NCI-H82 (cell line): ENCODE measurements at places on chromosomes 4 and X.

DNA sequence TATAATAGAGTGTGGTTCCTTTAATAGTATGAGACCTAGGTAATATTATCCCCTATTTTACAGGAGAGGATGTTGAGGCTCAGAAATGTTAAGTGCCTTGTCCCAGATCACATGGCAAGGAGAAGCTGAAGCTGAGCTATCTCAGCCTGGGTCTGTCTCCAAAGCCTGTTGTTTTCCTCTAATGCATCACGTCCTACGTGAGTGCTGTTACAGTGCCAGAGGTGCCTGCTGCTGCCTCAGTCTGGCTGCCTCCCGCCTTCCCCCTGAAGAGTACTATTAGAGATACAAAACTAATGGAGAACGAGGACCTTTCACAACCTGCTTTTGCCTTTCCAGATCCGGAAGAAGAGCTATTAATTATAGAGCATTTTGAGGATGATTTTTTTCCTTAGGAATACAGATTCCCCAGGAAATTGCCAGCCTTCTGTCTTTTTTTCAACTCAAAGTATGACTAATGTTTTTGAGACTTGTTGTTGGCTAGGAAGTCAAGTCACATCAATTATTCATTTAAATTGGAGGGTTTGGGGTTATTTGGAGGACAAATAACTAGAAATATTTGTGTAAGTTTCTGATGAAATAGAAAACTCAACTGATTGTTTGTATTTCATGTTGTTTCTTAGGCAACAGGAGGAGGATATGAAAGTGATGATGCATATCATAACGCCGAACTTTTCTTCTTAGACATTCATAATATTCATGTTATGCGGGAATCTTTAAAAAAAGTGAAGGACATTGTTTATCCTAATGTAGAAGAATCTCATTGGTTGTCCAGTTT lies 43.9 kb upstream of the MTMR1 start:
- no peak for DNase-seq

DNA sequence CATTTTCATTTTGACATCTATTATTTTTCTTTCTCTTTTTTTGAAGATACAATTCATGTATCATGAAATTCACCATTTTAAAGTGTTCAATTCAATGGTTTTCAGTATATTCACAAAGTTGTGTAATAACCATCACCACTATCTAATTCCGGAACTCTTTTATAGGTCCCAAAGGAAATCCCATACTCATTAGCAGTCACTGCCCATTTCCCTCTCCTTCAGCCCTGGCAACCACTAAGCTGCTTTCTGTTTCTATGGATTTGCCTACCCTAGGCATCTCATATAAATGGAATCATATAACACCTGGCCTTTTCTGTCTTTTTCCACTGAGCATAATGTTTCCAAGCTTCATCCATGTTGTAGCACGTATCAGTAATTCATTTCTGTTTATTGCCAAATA lies 3.2 kb upstream of the FGF2 start:
- peak; percentile 44 for DNase-seq

DNA sequence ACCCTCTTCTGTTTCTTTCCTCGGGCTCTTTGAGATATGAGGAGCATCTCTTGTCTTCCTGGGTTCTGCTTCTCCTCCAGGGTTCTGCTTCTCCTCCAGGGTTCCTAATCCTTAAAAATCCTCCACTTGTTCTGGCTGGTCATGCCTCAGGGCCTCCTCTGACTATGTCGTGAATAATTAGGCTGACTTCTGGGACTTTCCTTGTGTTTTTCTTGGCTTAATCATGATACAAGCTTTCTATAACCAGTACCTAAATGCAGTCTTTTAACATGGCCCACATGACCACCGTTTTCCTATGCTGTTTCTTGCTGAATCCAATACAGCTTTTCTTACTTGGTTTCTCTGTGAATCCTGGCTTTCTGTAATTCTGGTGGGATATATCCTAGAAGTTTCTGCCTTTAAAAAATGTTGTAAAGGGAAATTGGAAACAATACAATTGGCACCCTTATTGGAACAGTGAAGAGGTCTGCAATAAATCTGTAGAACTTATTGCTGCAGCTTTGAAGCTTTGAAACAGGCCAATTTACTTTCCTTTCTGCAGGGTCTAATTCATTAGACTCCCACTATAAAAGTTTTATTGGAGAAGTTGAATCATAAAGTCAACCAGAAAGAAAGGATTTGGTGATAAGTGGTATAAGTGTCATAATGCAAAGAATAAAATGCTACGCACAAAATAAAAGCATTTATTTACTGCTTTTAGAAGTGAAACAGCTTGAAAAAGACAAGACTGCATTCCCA lies 213.1 kb downstream of the UGT8 start:
- no peak for DNase-seq

DNA sequence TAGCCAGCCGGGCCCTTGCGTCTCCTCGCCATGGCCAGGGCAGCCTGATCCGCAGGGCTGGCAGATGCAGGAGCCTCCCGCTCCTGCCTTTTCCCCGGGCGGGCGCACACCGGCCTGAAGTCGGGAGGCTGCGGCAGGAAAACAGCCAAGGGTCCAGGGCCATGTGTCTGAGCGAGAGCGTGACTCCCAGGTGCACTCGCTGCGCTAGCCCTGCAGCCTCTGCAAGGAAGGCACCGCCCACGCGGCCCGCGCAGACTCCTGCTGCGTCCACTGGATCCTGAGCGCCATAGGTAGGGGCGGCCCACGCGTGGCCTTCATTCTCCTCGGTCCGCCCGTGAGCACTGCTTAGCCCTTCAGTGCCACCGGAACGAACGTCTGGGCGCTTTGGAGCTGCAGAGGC lies 379.9 kb downstream of the TRAM1L1 start:
- no peak for DNase-seq

DNA sequence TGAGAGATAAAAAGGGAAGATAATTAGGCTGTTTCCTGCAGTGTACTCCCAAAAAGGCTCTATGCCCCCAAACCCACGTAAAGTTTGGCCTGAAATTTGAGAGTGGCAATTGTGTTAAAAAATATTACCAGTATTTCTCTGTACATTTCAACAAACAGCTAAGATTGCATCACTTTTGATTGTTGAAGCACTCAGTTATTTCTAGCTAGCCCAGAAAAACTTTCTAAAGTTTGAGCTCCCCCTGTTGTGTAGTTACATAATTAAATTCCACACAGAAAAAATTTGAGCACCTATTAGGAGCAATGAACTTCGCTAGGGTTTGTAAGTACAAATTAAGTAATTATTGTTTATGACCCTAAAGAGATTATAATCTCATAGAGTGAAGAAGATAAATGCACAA lies 109.4 kb downstream of the DLG3 start:
- DNase-seq = peak; percentile 20

GRCh38 chr4:156816360-156816755 lies 155.2 kb downstream of the PDGFC start:
- DNase-seq = no peak

- no peak for DNase-seq
Measured at GRCh38 chrX:96703816-96704215, 19.2 kb downstream of the DIAPH2 start.

DNA sequence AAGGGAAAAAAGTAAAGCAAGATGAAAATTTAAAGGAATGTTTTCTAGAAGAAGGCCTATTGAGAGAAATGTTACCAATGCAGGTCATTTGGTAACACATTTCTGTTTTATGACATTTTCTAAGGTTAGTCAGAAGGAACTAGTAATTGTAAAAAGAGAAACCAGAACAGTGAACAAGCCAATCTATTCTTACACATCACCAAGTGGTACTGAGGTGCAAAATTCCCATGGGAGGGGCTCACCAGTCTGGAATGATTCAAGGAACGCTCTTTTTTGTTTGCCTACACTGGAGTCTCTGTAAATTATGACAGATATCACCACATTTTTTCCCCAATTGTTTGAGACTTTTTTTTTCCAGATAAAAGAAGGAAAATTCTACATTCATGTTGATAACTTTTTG lies 404.7 kb upstream of the CNKSR2 start:
- DNase-seq = no peak

DNA sequence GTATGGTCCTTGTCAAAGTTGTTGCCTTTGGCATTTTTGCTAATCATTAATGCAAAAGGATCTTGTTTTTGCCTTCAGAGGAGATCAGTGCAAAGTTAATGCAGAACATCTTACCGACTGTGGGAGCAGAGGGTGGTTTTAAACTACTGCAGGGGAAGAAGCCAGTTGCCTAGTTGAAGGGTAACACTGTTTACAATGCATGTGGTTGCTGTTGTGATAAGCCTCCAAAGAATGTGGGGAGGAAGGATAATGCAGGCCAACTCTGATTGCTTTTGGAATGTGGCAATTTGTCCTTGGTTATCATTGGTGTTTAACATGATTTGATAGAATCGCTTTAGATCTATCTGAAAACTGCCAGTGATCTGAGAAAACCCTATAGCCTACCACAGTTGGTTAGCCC lies 204.3 kb upstream of the TLL1 start:
- no peak for DNase-seq

DNA sequence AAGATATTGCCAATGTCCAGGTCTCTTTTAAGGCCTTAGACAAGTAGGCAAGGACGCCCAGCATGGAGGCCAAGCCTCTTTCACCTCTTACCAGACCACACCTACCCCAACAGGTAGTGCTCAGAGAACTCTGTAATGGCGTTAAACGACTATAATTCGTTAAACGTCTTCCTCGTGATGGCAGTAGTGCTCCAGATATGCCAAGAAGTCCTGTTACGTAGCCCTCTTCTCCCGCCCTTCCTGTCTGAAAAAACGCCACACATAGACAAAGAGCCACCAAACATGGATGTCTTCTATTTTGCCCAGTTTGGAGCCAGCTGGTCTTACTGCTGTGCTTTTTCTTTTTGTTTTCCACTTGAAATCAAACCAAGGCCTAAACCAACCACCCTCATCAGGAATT lies 190.7 kb downstream of the OR13H1 start:
- no peak for DNase-seq

DNA sequence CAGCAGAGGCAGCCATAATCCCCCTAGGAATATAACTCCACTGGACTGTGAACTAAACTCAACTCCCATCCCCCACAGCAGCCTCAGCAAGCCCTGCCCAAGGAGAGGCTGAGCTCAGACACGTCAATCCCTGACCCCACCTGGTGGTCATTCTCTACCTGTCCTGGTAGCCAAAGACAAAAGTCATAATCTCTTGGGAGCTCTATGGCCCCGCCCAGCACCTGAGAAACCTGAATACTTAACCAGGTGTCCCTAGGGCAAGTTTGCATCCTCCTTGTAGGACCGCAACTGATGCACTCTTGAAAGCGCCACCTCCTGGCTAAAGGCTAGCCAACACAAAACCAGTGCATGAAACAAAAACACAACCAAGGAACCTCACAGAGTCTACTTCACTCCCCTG lies 18.4 kb downstream of the CT47B1 start:
- peak; percentile 15 for DNase-seq

- no peak for DNase-seq
Measured at GRCh38 chr4:14920759-14921320, 81.4 kb upstream of the CPEB2 start.

GRCh38 chrX:21735768-21736127 lies 22.2 kb downstream of the SMPX start:
- DNase-seq = no peak

DNA sequence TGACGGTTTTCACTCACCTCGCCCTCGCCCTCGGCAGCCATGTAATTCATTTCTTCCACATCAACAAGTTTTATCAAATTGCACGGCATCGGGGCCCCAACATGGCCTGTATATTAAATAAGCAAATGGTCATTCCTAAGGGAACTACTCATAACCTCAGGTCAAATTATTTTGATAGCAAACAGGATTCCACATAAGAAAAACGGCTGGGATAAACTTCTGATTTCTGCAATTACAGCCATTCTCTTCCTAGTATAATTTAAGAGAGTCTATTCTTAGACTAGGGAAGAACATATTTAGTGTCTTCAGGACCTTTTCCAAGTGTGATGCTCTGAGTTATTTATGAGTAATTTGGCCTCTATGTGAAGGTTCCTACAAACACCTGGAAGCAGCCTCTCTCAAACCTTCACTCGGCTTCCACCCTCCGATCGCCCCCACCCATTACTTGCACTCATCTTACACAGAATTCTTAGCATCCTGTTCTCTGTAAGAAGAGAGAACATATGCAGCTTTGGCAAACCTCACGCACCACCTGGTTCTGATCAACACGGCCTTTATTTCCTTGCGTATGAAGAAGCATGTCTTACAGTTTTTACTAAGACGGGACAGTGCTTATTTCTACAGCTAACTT lies 29.4 kb upstream of the CENPU start:
- DNase-seq = no peak

- peak; percentile 70 for DNase-seq
Measured at GRCh38 chr4:161320377-161320776, 843.4 kb downstream of the FSTL5 start.

DNA sequence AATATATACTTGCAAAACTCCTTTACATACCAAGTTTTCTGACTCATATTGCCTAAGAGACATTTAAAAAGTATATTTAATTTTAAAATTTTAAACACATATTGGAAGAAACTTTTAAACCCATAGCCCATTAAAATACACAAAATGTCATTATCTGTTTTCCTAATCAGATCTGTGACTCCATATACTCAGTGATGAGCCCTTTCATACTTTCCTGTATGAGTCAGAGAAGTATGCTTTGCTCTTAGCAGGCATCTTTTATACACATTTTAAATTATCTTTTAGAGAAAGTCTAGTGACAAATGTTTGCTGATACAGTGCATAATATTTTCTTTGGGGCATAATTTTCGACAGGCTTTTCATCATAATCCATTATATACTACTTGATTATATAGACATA lies 26.4 kb downstream of the SPIN3 start:
- DNase-seq = no peak

DNA sequence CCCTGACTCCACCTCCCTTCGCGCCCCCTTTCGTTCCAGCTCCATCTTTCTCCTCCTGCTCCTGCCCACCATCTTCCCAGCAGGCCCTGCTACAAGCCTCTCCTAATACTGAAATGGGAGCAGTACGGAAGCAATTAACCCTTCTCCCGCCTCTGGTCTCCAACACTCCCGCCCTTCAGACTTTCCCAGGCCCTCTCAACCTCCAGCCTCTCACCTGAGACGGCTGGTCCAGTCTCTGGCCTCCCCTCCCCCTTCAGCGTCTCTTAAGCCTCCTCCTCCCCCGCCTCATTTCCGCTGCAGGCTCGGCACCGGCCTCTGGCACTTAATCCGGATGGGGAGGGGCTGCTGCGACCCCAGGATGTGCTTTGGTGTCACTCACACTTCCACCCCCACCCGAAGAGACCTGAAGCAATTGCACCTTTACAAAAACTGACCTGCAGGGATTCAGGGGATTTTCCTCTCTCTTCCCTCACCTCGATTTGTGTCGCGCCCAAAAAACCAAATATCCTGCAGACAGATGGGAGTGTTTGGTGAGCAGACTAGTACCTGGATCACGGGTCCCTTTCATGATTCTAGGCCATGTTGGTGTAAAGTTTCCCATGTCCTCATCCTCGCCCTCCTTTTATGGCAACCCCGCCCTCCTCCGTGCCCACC lies 657 bp downstream of the TCEAL8 start:
- peak; percentile 89 for DNase-seq

DNA sequence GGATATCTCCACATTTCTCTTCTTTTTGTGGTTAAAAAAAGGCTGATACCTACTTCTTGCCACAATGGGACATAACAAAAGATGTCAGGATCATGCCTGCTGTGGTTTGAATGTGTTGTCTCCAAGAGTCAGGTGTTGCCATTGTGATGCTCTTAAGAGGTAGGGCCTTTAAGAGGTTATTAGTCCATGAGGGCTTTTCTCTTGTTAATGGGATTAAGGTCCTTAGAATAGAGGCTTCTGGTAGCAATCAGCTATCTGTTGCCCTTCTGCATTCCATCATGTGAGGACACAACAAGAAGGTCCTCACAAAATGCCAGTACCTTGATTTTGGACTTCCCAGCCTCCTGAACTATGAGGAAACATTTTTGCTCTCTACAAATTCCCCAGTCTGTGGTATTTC lies 191.4 kb downstream of the GBA3 start:
- DNase-seq = peak; percentile 24
